ENCODE measurements at places on chromosomes 13 and 19. TPM values are rescaled to one million over a fixed set of nuclear protein-coding genes. Genes with fewer than 3 reads are reported as not detected.

RHPN2 gene
- 52.0 TPM for total RNA-seq

MRPS31 gene
- total RNA-seq: 38.7 TPM

CLDN10 gene
- total RNA-seq: 4.6 TPM

ZNF675 gene
- total RNA-seq: 31.5 TPM

CEACAM4 gene
- not detected for total RNA-seq
